ENCODE measurements at places on chromosomes 13 and 19.

DNA sequence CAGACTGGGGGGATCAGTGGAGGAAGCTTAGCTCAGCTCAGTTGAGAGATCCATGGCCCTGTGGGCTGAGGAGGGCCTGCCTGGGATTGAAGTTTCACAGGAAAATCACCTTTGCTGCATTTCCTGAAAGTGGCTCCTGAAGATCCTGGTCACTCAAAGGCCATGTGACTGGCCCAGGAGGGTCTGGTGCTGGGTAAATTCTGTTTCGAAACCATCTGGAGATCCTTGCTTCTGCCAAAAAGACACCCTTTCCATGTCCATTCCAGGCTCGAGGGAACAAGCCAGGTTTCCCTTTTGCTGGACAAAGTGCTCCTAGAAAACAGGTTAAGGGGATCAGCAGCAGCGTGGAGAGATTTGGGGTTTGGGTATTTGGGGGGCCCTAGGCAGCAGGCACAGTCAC lies 293.3 kb downstream of the ZNF536 start:
- no peak for DNase-seq

DNA sequence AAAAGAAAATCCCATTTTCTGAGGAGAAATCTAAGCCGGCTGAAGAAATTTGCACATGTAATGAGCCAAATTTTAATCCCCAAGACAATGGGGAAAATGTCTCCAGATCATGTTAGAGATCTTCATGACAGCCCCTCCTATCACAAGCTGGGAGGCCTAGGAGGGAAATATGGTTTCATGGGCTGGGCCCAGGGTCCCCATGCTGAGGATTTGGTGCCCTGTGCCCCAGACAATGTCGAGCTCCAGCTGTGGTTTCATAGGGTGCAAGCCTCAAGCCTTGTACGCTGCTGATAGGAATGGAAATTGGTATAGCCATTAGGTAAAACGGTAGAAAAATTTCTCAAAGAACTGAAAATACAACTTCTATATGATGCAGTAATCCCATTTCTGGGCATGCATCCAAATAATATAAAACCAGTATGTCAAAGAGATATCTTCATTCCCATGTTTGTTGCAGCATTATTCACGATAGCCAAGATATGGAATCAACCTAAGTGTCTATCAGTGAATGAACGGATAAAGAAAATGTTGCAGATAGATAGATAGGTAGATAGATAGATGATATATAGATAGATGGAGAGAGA lies 19.3 kb upstream of the FREM2 start:
- DNase-seq, result no peak

DNA sequence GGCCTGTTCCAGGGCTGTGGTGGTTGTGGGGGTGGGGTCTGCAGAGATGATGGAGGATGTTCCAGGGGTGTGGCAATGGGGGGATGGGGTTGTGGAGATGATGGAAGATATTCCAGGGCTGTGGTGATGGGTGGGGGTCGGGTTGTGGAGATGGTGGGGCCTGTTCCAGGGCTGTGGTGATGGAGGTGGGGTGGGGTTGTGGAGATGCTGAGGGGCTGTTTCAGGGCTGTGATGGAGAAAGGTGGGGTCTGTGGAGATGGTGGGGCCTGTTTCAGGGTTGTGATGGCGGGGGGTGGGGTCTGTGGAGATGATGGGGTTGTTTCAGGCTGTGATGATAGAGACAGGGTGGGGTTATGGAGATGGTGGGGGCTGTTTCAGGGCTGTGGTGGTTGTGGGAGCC lies 62.0 kb downstream of the TEX29 start:
- no peak for DNase-seq

GRCh38 chr19:36972571-36972970 lies 56.4 kb downstream of the ZNF568 start:
- no peak for DNase-seq

DNA sequence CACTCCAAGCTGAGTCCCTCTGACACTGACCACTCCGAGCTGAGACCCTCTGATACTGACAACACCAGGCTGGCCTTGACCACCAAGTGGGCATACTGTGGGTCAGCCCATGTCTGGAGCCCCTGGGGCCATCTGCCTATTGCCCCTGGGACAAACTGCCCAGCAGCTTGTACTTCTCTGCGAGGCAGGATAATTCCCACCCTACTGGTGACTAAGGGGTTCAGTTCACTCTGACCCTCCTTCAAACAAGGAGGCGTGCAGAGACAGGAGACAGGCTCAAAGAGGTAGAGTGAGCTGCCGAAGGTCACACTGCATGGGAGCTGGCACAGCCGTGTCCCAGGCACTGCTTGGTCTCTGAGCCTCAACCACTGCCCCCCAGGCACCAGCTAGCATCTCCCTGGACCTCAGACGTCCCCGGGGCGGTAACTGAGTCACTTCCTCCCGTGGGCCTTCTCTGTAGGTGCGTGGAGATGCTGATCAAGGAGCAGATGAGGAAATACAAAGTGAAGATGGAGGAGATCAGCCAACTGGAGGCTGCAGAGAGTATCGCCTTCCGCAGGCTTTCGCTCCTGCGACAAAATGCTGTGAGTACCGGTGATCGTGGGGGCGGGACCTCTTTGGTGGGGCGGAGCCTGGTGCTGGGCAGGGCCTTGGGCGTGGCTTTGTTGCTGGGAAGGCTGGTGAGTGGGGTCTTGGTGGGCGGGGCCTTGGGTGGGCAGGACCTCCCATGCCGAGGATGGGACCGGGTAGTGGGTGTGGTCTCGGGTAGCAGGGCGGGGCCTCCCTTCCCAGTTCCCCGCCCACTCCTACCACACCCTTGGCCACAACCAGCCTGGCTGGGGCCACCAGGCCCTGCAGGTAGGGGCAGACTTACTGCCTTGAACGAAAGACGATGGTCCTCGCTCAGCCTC lies 5.8 kb upstream of the USE1 start:
- DNase-seq, result no peak

GRCh38 chr19:44746946-44747738 lies 1.4 kb upstream of the BCL3 start:
- no peak for DNase-seq

DNA sequence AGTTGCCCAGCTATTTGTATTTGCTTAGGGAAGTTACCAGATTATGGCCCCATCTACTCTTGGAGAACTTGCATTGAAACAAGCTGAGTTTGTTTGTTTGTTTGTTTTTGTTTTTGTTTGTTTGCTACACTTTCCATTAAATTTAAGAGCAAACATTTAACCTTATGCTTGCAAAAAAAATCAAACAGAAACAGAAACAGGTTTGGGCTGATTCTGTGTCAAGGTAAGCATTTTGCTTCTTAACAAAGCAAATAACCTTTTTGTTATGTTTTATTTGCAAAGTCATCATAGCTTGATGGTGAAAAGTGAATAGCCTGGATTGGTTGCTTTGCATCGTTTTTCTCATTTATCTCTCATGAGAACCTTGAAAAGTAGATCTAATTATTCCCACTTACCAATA lies 531.8 kb downstream of the EFNB2 start:
- no peak for DNase-seq

GRCh38 chr13:100433475-100433874 lies 155.1 kb downstream of the GGACT start:
- no peak for DNase-seq

DNA sequence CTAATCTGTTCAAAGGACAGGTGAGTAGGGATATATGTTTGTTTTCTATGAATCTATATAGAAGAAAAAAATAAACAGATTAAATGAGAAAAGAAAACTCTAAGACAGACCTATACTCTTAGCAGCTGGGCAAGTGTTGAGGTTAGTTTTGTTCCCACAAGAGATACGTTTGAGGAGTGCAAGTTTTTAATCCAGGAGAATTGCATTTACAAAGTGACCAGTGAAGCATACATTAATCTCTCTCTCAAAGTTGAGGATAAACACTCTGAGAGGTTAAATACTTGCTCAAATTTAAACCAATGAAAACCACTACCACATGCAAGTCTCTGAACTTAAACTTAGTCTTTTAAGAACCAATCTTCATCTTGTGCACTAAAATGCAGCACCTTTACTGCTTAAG lies 930.5 kb upstream of the MIR17HG start:
- no peak for DNase-seq

DNA sequence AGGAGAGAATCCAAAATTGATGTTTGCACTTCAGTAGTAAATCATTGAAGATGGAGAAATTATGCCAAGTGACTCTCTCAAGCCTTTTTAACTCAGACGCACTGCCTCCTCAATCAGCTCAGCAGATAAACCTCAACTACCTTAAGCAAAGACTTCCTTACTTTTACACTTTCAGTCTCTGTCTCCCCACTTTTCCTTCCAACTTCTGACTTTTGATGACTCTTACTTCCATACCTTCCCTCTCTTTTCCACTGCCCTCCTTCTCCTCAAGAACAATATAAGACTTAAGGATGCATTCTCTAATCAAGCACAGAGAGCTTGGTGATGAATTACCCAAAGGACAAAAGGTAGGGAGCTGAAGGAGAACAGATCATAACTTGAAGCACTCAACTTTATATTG lies 4.8 kb upstream of the DACH1 start:
- no peak for DNase-seq

GRCh38 chr13:19862481-19863313 lies 752 bp downstream of the ZMYM5 start:
- peak; percentile 3 for DNase-seq

Measured in NCI-H187 (cell line).